ENCODE measurements at places on chromosomes 16 and 17.

- no peak for DNase-seq
Observed at GRCh38 chr16:29644973-29645693, 17.9 kb upstream of the SPN start.

DNA sequence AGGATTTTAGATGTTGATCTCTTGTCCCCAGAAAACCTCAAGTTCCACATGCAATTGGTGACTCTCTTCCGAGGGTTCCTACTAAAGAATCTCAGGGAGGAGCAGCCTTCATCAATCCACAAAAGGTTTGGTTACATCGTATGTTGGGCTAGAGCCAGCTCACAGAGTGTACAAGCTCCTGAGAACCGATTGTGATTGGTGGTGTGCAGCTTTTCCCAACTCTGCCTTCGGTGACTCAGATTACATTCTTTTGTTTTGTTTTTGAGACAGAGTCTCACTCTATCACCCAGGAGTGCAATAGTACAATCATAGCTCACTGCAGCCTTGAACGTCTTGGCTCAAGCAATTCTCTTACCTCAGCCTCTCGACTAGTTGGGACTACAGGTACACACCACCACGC is 172.4 kb downstream of the PMP22 start:
- DNase-seq: no peak

DNA sequence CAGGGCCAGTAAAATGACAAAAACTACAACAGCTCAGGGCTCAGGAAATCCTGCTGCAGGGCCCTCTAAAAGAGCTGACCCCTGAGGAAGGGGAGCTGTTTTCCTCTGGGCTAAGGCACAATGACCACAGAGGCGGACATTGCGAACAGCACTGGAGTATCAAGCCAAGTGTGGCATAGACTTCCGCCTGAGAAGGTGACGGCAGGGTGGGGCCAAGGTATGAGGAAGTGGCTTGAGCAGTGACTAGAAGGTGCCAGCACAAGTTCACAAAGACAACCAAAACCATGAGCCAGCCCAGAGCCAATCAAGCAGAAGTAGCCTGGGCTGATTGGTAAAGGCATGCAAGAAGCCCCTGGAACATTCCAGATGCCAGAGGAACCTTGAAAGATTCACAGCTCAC is 13.9 kb downstream of the ERN2 start:
- DNase-seq: no peak

- DNase-seq: no peak
Observed at GRCh38 chr17:2965621-2966595, 97.5 kb downstream of the OR1D5 start.

GRCh38 chr17:41296846-41297245 is 5.8 kb downstream of the KRTAP29-1 start:
- no peak for DNase-seq

- DNase-seq: no peak
Observed at GRCh38 chr17:50584749-50585148, 24.2 kb downstream of the CACNA1G start.

DNA sequence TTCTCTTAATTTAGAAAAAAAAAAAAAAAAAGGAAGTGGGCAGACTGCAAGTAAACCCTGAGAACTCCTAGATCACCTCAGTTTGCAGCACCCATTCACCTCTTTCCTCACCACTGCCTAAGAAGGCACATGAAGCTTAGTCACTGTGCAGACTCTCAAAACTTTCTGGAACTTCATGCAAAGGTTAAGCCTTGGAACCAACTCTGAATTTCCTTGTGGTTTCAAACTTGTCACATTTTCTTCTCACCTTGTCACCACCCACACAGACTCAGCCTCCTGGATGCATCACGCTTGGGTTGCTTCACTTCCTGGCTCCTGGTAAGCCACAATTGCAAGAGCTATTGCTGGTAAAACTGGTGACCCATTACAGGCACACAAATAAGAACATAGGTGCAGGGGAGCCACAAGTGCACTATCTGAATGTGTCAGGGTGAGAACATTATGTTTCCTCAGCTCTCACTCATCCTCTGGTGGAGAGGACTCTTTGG is 15.0 kb upstream of the CPD start:
- DNase-seq: peak; percentile 83

GRCh38 chr17:75270966-75271232 is at the start of gene MIF4GD:
Gene MIF4GD (minus strand): TSS chr17:75271231. CDS start chr17:75270195, 1,036 bp downstream.
- DNase-seq: no peak

DNA sequence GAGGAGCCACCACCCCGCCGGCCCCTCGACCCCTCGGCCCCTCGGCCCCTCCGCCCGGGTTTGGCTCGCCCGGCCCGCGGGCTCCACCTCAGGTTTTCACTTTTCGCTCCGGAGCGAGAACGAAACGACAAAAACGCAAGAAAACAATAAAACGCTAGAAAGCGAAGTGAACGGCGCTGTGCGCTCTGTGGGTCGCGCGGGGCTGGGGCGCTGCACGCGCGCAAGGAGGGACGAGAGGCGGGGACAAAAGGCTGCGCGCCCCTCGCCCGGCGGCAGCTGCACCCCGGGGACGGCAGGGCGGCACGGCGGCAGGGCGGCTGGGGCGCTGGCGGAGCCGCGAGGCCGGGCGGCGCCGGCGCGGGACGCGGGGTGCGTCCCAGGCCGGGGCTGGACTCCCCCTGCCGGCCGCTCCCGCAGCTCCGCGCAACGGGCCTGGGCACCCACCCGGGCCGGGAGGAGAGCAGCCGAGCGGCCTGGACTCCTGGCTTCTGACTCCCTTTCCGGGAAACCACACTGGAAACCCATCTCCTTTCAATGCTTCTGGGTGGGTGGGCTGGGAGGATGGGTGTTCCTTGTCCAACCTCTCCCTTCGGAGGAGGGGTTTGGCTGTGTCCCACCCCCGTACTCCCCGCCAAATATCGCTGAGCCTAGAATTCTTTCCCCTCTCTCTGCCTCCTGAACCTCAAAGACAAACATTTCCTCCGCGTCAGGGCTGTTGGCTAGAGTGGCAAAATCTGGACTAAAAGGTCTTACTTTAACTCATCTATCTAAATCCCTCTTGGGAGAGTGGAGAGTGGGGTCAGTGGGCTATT is 9.9 kb downstream of the TBX2 start:
- DNase-seq: no peak
